ENCODE measurements at places on chromosomes 2 and 18.

DNA sequence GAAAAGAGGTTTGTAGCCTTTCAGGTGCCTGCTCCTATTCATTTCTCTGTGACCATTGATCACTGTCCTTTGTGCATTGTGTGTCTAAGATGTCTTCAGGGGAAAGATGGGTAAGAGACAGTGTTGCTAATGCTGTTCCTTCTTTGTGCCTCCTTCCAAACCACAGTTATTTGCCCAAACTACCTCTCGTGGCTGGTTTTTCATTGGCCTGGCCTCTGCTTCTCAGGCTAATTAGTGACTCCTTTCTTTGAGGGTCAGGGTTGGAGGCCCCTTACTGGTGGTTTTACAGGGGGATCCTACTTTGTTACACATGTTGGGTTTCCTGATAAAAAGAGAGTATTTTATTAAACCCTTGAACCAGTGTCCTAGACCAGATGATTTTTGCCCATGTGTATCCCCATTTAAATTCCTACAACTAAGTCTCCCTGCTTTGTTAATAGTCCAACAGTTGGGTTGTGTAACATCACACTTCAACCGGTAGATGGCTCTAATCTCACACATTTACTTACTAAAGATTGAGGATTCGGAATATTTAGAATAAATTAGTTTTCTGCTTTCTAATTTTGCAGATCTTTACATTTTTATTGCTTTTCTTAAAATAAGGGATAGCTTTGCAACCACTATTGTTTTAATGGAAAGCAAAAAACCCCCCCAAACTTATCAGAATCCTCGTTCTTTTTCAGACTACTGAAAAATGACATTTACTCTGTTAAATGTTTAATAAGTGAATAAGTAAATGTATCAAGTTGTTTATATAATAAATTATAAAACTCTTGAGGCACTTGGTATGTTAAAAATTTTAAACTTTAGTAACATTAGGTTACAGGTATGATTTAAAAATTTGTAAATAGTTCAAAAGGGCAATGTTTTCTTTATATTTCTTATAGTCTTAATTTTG, 2.4 kb downstream of the MARS2 start:
- no peak for DNase-seq

GRCh38 chr2:80719607-80720006, 415.1 kb upstream of the LRRTM1 start:
- DNase-seq, result no peak

GRCh38 chr18:24982831-24983230, 369.1 kb downstream of the ZNF521 start:
- DNase-seq, result no peak

DNA sequence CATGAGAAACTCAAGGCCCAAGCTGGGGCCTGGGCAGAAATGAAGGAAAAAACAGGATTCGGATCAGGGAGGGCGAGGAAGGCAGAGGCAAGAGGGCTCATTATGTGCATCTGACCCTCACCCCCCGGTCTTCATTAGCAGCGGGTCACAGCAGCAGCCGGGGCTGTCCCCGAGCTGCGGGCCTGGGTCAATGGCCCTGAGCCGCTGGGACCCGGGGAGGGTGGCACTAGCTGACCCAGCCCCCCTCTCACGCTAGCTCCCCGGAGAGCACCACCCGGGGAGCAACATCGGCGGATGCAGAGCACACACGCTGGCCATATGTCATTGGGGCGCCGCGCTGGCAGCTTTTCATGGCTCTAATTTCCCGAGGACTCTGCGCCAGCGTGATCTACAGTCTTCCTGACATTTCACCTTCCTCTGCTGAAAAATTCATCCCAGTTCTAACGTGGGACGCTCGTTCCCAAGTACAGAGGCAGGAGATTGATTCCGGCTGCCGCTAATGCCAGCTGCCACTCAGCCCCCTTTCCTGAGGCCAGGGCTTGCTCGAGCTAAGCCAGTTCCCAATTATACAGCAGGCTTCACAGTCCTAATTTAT, 63.7 kb downstream of the EIPR1 start:
- no peak for DNase-seq

GRCh38 chr2:119474371-119475224, 42.9 kb downstream of the TMEM37 start:
- DNase-seq, result no peak

DNA sequence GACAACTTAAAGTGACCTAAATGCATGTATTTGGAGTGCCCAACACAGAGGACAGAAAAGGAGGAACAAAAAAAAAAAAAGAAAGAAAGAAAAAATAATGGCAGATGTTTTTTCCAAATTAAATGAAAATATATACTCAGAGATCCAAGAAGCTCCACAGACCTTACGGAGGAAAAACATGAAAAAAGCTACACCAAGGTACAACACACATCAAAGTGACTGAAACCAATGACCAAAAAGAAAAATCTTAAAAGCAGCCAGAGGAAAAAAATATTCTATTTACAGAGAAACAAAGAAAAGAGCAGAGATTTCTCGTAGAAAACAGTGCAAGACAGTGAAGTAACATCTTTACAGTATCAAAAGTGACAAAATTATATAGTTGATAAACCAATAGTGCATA, 5.1 kb downstream of the FANCL start:
- no peak for DNase-seq

DNA sequence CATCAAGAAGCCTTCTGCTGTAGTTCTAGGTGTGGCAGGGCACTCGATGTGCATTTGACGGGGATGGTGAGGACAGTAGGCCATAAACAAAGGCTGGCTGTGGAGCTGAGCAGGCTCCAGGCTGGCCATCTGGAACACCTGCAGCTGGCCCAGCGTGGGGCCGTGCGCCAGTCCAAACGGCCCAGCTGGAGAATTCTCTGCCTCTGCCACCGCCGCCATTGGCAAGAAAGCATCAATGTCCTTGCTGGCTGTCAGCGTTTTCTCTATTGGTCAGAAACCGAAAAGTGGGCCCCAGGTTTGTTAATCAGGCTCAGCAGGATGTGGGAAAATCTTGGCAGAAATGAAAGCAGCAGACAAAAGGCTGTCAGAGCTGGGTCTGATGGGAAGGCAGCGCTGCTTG, 24.0 kb upstream of the CTIF start:
- no peak for DNase-seq

- no peak for DNase-seq
These were observed 360.0 kb downstream of the RND3 start for GRCh38 chr2:150127346-150127990.

GRCh38 chr2:107776362-107776761, 50.3 kb upstream of the RGPD4 start:
- DNase-seq, result no peak

GRCh38 chr2:25972049-25972823, 10.1 kb downstream of the KIF3C start:
- no peak for DNase-seq

DNA sequence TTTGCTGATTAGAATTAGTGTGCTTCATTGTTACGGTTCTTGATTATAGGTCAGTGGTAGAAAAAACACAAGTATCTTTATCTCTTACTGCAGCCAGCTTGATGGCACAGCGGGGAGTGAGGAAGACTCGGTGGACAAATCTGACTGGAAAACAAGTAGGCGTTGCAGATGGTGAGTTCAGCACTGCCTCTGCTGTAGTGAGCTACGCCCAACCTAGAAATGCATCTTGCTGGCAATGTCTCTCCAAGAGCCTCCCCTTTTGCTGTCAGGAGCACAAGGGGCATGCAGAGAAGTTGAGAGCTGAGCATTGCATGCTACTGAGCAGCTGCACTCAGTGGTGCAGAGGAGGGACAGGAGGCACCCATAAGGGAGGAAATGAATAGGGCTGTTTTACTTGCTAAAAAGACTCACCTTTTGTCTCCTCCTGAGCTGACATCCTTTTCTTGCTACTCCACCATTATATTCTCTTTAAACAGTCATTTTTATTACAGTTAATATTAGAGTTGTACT, 977.3 kb upstream of the ACVR2A start:
- no peak for DNase-seq

GRCh38 chr2:187301706-187302105, 146.3 kb downstream of the CALCRL start:
- no peak for DNase-seq

- no peak for DNase-seq
These were observed 52.3 kb downstream of the TCF7L1 start for GRCh38 chr2:85185431-85185940.

DNA sequence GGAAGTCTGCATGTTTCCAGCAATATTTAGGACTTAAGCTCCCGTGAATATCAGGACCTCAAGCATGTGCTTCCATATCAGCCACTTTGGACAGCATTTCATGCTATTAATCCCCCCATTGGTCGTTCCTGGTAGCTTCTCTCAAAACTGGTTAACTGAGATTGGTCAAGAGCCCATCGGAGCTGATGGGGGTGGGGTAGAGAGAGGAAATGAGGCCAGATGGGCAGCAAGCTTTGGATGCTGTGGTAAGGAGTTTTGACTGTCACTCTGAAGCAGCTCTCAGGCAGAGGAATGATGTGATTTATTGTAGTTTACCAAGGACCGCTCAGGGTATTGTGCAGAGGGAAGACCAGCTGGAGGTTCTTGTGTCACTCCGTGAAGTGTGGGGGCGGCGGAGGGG, 81.8 kb downstream of the FAM168B start:
- DNase-seq, result no peak

- no peak for DNase-seq
These were observed 137.9 kb upstream of the VRK2 start for GRCh38 chr2:57908736-57909161.

All from stimulated activated CD8-positive, alpha-beta memory T cell treated with anti-CD3 and anti-CD28 coated beads, Interleukin-7, amount 100 ng/mL, for 48 hours (primary cell).